Nephron progenitor cell (in vitro differentiated cells): ENCODE measurements at places on chromosomes 16 and 17.

DNA sequence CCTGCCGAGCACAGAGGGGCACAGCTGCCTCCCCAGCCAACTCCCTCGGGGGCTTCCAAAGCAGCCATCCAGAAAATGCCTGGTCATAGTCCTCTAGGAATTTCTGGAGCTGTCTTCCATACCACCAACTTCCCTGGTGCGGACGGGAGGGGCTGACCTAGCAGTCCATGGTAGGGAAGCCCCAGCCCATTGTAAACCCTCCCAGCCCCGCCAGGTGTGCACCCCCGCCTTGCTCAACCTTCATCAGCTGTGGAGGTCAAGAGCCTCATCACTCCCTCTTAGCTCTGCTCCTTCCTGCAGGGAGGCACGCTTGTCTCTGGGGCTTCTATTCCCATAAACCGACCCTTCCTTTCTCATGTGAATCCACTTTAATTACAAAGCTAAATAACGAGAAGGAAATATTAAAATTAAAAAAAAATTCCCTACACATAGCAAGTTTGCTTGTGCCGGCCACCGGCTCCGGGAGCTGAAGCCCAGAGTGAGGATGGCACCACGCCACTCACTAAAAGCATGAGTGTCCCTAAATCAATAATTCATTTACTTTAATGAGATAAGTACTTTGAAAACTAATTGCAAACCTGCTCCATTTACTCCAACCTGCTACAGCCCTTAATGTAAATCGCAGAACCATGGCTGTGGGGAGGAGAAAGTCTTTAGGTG lies 181.4 kb downstream of the ENGASE start:
- DNase-seq, result no peak

DNA sequence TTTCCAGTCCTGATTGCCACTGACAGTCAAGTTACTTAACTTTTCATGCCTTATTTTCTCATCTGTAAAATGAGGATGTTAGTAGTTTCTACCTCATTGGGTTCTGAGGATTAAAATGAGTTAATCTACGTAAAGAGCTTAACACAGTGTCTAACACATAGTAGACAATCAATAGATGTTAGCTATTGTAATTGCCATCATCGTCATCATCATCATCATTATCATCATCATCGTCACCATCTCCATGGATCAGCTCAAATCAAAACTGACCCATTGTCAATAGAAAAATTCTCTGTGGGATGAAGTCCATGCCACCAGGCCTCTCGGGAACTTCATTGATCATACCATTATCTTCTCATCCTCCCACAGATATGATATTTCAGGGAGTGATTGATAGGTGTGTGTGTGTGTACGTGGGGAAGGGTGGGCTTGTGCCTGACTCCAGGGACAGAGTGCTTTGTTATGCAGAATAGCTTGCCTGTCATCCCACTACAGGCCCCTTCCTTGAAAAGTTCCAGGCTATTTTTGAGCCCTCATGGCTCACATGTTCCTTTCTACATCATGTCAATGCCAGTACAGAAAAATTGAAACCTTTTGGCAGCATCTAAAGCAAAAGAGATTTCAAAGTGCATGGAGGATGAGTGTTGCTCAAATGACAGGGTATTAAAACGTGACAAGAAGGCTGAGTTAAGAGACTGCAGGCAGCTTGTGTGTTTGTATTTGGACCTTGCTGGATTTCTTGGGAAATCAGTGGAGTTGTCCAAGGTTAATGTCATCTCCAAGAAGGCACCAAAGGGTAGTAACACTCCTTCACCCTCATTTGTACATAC lies 133.9 kb downstream of the PRKCB start:
- no peak for DNase-seq

DNA sequence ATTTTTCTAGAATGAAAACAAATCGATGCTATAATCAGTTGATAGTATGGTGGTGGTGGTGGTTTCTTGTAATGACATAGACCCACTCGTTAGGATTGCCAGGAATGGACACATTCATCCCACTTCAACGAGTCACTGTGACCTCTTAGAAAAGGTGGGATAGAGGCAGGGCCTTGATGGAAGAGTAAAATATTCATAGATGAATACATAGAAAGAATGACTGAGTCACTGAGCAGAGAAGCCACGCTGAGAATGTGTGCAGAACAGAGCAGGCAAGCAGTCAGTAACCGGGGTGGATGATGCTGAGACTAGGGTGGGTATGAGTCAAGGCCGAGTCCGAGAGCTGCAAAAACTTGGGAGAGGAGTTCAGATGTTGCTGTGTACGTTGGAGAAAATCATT lies 129.9 kb downstream of the PITPNC1 start:
- no peak for DNase-seq

- DNase-seq, result no peak
These were observed 17.6 kb upstream of the LGALS9 start for GRCh38 chr17:27613433-27613832.

DNA sequence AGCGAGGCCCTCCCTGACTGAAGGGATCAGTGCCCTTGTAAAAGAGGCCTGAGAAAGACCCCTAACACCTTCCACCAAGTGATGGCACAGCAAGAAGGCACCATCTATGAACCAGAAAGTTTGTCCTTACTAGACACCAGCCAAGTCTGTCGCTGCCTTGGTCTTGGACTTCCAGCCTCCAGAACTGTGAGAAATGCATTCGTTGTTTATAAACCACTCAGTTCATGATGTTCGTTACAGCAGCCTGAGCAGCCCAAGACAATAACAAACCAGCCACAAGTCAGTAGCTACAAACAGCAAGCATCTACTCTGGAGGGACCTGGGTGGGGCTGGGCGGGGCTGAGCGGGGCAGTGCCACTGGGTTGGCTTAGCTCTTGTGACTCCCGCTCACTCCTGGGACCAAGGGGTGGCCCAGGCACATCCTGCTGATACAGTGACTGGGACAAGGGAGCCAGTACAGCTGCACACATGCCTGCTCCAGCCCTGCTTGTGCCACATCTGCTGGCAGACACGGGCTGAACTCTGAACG lies 234.9 kb downstream of the IRF8 start:
- no peak for DNase-seq

- no peak for DNase-seq
These were observed 2.6 kb upstream of the TSPOAP1 start for GRCh38 chr17:58330997-58331814.

DNA sequence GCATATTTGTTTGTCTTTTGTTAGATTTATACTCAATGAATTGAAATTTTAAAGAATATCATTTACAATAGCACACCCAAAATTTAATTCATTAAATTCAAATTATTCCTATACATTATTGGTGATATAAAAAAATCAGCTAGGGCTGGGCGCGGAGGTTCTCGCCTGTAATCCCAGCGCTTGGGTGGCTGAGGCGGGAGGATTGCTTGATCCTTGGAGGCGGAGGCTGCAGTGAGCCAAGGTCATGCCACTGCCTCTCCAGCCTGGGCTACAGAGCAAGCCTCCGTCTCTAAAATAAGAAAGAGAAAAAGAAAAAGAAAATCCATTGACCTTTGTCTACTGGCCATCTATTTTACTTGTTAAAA lies 4.5 kb upstream of the PRDM7 start:
- peak; percentile 9 for DNase-seq

DNA sequence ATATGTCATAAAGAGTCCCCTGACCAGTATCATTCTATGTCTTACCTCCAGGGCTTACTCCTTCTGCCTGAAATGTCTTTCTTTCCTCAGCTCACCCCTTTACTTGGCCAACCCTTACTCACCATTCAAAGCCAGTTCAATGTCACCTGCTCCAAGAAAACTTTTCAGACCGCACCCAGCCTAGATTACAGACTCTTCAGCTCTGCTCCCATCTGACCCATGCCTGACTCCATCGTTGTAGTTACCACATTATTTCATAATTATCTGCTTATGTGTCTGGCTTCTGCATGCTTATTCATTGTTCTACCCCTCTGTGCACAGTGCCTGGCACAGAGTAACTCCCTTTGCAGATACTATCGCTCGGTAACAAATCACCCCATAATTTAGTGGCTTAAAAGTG lies 62.5 kb upstream of the TOB1 start:
- DNase-seq, result no peak

- no peak for DNase-seq
These were observed 25.1 kb downstream of the UNC13D start for GRCh38 chr17:75819116-75819515.

- DNase-seq, result no peak
These were observed 9.0 kb downstream of the MAP2K6 start for GRCh38 chr17:69423450-69423849.
